Eye (tissue), 1 donor: ENCODE measurements at places on chromosomes 6 and 20.

- DNase-seq: peak; percentile 31
Measured at GRCh38 chr6:15017261-15017660, 228.6 kb upstream of the JARID2 start.

DNA sequence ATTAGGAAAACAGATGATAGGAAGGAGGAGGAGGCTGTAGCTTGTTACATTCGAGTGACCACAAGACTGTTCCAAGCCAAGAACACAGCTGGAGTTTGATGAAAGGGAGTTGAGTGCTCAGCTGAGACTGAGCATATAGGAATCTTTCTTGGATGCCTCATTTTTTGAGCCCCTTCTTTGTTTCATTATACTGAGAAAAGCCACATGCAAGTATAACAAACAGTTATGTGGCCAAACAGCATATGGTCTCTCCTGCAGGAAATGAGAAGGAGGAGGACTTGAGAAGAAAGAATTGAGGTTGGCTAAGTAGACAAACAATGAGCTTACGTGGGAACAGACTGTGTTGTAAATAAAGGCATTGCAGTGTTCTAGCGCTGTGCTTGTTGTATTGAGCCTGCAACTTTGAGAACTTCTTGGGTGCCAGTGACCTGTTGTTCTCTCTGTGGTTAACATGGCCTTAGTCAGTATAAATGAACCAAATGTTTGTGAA, 78.3 kb downstream of the AKAP7 start:
- peak; percentile 42 for DNase-seq

GRCh38 chr6:167046861-167047495, 47.8 kb downstream of the CEP43 start:
- DNase-seq: no peak

- no peak for DNase-seq
Measured at GRCh38 chr20:29427201-29428060, 1830.0 kb upstream of the DEFB115 start.

GRCh38 chr6:39043776-39044175, 4.8 kb upstream of the GLP1R start:
- DNase-seq: no peak

GRCh38 chr6:37779902-37780628, 39.5 kb upstream of the ZFAND3 start:
- DNase-seq: peak; percentile 24

GRCh38 chr20:1440024-1440423, 26.6 kb downstream of the NSFL1C start:
- DNase-seq: no peak

DNA sequence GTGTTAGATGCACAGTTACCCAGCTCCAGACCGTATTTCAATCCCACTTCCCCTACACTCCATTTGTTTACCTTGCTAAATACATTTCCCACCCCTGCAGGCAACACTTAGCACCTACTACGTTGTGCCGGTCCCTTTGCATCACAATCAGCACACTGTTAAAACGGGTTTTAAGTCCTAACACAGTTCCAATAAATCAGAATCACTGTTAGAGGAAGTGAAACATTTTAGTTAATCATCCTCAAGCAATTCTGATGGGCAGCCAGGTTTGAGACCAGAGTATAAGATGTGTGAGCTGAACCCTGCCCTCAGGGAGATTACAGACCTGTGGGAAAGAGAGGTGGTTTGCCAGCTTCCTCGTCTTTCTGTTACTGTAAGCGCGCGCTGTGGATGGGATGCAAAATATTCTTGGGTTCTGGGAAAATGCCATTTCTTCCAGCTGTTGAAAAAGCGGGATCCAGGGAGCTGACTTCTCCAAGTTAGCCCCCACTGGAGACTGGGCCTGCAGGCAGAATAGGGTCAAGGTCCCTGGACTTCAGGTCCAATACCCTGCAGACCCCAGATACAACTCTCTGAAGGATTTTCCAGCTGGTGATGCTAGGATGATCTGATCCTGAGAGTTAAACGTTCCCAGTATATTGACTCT, 3.1 kb downstream of the ZCCHC3 start:
- DNase-seq: no peak

DNA sequence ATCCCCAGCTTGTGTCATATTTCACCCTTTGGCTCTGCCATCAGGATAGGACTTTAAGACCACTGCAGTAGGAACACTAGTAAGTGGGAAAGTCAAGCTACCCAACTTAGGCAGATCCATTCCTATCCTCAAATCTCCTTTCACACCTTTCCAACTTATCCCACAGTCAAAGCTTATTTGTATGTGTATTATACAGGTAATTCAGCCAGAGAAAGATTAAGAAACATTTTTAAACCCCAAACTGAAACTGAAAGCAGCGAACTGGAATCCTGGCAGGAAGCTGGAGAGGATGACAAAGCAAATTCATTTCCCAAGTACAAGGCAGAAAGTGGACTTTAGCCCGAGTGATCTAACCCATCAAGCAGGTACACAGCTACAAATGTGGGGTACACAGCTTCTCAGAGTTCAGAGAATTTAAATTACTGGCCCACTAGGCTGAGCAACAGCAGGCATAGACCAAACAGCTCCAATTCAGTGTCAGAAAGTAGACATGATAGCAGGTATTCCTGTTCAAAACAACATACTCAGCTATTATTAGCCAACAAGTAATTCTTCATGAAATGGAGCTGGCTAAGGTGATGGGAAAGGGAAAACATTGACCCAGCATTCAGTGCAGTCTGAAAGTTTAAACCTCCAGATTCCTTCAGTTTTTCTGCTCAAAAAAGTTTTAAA, 39.1 kb downstream of the ILRUN start:
- DNase-seq: peak; percentile 57

- no peak for DNase-seq
Measured at GRCh38 chr6:42316981-42317380, 99.3 kb upstream of the MRPS10 start.

GRCh38 chr6:3986241-3986640, 92.7 kb downstream of the FAM217A start:
- no peak for DNase-seq

DNA sequence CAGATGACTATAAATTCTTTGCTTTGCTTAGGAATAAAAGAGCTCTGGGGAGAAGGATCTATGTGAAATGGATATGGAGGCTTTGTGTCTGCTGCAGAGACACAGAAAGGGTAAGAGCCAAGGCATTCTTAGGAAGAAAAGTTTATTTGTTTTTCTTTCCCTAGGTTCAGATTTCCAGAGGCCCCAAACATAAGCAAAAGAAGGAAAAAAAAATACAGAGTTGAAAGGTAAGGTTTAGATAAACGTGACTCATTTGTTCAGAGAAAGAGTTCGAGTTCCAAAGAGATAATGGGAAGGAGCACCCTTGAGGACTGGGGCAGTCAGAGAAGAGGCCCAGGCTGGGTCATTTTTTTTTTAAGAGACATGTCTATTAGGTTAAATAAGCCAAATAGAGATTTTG, 27.4 kb upstream of the BMP5 start:
- DNase-seq: no peak

GRCh38 chr6:13163161-13163944, 165.0 kb downstream of the TBC1D7 start:
- DNase-seq: no peak

GRCh38 chr6:19303383-19303782, 533.8 kb upstream of the ID4 start:
- peak; percentile 49 for DNase-seq

- no peak for DNase-seq
Measured at GRCh38 chr6:90941885-90942284, 355.0 kb upstream of the MAP3K7 start.

GRCh38 chr6:6417475-6417874, 97.0 kb upstream of the F13A1 start:
- DNase-seq: no peak

- DNase-seq: no peak
Measured at GRCh38 chr20:1017677-1018076, 15.6 kb upstream of the RSPO4 start.

GRCh38 chr6:34238585-34239499, 2.2 kb downstream of the HMGA1 start:
- DNase-seq: peak; percentile 57

DNA sequence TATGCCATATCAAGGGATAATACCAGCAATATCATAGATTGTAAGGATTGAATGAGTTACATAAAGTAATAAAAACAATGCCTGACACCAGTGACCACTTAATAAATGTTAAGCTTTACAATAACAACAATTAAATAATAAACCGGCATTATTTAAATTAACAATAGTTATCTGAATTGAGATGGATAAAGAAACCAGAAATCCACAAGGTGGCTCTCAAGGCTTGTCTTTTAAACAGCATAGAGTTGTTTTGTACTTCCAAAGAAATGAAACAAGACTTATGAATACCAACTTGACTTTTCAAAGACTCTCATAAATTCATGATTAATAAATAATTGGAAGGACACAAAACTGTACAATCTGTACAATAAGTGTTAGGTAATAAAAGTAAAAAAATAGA, 203.1 kb downstream of the ASCC3 start:
- peak; percentile 35 for DNase-seq

GRCh38 chr6:163392533-163392932, 22.0 kb upstream of the QKI start:
- DNase-seq: peak; percentile 88

DNA sequence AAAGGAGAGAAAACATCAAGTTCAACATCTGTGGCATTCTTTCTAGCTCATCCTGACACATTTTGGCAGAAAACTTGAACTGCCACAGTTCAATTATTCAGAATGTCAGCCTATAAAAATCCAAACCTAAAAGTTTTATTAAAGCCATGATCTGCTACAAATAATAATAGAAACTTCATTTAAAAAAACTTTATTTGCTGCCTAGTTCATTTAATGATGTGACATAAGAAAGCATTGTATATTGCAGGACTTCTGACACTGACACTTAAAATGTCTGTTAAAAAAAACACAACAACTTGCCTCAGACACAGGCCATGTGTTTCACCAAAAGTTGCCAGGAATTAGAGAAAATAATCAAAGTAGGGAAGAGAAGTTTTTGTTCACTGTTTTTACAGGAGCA, 88.3 kb upstream of the HTR1E start:
- no peak for DNase-seq

- no peak for DNase-seq
Measured at GRCh38 chr20:5650280-5650691, 99.9 kb upstream of the SHLD1 start.

DNA sequence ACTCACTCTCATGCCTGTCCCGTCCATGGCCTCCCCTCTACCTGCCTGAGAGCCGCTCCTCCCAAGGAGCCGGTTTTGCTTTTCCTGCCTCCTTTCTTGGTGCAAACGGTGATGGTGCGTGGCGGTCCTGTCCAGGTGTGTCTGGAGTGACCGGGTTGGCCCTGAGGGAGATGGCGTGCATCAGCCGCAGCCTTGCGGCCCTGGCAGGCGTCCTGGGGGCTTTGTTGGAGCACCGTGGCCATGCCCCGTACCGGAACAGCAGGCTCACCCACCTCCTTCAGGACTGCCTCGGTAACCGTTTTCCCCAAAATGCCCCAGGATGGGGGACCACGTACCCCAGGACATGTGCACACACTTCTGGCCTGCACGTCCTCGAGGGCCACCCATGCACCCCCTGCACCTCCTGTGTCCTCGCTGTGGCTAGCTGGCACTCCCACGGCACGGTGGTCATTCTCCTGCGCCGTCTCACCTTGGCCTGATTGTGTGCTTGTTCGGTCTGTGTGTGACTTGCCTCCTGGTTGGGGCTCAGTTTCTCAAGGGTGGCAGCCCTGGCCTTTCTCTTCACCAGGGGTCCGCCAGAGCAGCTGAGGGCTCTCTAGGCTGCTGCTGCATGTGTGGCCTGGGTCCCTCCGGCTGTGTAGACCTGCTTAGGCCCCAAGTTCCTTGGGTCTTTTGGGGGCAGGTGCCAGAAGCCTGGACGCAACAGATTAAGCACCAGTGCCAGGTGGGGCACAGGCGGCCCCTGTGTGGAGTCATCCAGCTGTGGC, 36.4 kb downstream of the FRMD1 start:
- no peak for DNase-seq

- no peak for DNase-seq
Measured at GRCh38 chr6:163354085-163354484, 60.4 kb upstream of the QKI start.

- DNase-seq: no peak
Measured at GRCh38 chr6:148432462-148433195, 90.0 kb downstream of the SASH1 start.

- DNase-seq: no peak
Measured at GRCh38 chr6:163814494-163815364, 400.2 kb downstream of the QKI start.

DNA sequence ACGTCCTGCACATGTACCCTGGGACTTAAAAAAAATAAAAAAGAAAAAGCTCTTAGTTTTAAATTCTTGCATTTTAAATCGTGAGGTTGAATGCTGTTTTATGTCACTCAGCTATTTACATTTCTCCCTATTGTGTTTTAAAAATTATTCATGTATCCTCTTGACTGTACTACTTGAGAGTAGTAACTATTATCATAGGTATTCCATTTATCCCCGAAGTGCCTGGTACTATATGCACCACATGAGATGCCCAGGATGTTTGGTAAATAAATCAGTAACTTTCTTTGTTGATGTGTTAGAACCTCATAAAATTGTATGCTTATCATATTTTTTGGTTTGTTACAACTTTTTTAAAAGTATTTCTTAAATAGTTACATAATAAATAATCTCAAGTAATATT, 18.4 kb downstream of the MAP3K4 start:
- DNase-seq: no peak

DNA sequence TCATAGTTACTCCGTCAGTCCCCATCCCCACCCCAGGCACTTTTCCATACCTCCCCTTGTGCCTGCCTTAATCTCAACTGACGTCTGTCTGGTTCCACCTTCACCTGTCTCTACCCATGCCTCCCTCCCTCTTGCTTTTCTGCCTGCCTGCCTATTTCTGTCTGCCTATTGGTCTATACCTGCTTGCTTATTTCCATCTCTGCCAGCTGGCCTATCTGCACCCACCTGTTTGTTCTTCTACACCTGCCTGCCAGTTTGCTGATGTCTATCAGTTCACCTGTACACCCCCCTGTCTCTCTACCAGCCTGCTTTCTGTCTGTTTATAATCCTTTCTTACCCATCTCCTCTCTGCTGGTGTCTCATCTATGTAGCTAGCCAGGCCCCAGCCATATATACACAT, 87.5 kb downstream of the RALGAPA2 start:
- DNase-seq: no peak

DNA sequence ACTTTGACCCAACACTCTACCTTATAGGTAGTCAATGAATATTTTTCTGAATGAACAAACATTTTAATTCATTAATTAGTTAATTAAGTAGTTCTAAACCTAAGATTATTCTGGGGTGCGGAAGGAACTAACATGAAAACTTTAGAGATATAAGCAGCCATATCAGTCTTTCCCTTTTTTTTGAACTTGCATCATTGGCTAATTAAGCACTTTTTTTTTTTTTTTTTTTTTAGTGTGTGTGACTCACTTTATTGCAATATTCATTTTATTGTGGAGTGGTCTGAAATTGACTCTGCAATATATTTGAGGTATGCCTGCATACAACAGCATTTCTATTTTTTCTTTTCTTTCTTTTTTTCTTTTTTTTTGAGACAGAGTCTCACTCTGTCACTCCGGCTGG, 21.8 kb upstream of the AMD1 start:
- DNase-seq: no peak
